ENCODE measurements at places on chromosomes 5 and 9.
A peak's percentile ranks its signal among the peaks of the same experiment; 100 is the strongest.

DNA sequence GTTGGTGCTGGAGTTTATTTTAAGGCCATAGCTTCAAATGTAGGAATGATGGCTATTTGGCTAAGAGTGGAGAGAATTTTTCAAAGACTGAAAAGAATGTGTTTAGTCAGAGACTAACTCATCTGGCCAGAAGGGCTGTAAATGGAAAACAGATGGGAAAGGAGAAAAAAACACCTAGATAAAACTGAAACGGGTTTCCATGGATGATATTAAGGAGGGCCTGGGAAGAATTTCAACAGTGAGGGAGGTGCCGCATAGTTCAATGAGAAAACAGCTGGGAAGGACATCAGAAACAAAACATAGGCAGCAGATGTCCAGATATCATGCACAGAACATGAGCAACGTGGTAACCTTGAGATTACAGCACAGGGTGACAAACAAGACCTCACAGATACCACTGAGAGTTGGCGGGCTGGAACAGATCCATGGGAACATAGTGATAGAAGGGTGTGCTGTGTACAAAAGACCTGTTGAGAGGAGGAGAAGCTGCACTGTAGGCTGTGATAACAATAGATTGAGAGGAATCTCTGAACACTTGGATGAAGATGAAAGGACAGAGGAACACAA lies 31.2 kb upstream of the RAD23B start:
- no peak for DNase-seq

GRCh38 chr5:94748212-94748611 lies 129.7 kb downstream of the SLF1 start:
- no peak for DNase-seq

GRCh38 chr5:95821110-95822021 lies 1.2 kb downstream of the GLRX start:
- no peak for DNase-seq

GRCh38 chr9:108743416-108743815 lies 112.4 kb downstream of the ACTL7B start:
- DNase-seq: no peak

GRCh38 chr5:2755681-2756171 lies 4.2 kb upstream of the IRX2 start:
- DNase-seq: no peak

GRCh38 chr9:131692612-131693562 lies 47.0 kb downstream of the RAPGEF1 start:
- DNase-seq: no peak

- DNase-seq: no peak
These were observed 41.0 kb downstream of the AOPEP start for GRCh38 chr9:94767331-94768072.

DNA sequence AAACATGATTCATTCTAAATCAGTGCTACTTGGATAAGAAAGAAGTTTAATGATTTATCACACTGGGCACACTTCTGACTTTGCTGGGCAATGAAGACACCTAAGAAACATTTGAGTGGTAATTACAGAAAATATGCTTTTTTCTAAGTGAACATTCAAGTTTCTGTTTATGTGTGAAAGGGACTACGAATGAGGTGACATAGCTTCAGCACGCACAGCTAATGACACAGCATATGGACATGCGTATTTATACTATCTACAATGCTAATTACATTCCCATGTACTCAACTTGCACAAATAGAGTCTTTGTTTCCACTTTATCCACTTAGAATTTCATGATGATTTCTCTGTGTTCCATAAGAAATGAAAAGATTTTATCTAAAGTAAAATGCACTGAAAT lies 40.6 kb downstream of the FREM1 start:
- no peak for DNase-seq

DNA sequence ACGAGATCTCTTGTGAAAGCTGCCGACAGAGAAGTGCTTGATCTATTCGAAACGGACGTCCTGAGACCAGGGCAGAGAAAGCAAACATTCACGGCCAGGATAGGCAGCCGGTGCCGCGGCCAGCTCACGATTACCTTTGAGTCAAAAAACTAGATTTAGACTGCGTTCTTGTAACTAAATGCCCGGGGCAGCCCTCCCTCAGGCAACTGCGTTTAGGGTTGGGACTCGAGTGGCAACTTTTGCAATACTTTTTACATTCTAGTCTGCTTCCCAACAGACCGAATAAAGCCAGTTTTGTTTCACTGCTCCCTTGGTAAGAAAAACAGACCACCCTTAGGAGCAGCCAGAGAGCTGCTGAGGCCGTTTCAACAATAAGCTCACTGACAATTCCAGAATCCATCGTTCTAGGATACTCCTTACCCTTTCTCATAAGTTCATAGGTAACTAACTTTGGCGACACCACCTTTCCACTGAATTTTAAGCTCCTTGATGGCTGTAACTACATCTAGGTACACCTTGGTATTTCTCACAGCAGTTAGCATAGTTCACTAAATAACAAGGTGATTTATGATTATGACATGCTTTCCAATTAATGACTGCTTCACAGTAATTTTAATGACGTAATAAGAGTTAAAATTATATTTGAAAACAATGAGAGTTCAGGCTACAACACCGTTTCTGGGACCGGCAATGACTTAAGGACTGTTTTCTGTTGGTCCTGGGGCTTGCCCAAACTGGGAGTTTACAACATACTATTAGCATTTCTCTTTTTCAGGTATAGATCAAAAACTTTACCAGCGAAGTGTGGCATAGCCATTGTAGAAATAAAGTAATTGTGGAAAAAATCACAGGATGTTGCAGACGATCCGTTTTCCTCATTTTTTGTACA lies 899 bp upstream of the RAPGEF6 start:
- no peak for DNase-seq

DNA sequence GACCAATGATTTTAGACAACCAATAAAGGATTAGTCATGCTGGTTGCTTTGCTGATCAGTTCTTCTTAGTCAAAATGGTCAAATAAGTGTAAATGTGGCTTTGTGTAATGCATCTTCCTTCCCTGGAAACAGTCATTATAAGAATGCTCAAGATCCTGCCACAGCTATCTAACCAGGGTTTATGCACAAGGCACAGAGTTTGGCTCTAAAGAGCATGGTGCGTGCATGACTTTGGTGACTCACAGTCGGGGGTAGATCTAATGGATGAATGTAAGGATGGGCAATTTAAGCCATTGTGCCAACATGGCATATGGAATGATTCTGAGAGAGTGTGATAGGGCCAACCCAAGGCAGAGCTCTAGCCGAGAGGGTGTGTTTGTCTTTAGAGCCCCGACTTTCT lies 6.5 kb downstream of the LIX1 start:
- no peak for DNase-seq

DNA sequence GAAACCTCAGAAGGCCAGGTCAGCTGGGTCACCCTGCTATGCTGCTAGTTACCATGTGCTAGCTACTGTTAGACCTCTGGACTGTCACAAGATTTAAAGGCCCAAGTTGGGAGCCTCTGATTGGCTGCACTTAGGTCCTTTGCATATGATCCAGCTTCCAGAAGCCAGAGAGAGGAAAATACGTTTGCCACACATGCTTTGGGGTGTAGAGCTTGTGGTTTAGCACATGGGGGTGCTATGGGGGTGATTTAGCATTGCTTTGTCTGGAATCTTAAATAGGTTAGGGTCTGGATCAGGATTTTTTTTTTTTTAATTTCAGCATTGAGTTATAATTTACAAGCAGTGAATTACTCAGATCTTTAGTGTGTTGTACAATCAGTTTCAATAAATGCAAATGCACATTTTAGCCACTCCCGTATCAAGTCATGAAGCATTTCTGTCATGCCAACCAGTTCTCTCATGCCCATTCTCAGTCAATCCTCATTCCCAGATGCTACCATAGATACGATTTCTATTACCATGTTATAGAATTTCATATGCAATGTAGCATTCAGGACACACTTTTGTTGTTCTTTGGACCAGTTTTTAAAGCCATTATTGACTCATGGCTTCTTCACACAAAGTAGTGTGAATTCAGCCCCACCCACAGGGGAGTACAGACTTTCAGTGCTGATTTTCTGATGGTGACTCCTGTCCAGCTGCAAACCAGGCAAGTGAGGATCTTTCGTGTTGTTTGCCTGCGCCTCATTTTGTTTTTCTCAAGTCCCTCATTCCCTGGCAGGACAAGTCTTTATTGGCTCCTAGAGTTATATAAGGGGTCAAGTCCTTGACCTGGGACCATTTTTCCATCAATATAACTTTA lies 250.4 kb downstream of the LRRC70 start:
- DNase-seq: no peak

GRCh38 chr9:34606905-34607304 lies 5.0 kb downstream of the RPP25L start:
- no peak for DNase-seq

DNA sequence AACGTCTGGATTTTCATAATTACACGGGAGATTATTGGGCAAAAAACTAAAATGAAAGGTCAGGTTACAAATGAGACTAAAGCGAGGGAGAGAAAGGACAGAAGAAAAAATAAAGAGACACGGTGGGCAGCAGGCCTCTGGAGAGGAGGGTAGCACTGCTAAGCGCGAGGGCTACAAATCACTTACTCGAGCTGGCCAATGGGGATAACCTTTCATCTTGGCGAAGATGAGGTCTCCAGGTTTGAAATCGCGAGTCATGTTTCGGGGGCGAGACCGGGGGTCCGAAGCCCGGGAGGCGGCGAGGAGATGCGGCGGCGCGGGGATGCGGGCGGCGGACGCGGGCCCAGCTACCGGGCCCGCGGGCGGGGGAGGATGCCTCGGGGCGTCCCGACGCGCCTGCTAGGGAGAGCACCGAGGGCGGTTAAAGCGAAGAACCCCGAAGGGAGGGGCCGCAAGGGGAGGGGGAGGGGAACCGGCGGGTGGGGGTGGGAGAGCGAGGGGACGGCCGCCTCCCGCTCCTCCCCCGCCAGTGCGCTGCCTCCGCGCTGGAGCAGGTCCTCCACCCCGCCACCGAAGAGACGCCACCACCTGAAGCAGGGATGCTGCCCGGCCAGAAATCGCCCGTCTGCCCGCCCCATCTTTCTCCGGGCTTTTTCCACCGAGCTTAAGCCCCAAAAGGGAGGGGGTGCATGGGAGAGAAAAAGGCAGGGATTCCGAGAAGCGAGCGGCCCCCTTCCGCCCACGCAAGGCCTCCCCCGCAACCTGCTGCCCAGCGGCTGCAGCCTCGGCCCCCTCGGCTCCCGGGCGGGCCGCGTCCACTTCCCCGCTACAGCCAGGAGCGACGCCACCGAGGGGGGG lies 610 bp downstream of the PSIP1 start:
- peak; percentile 29 for DNase-seq

DNA sequence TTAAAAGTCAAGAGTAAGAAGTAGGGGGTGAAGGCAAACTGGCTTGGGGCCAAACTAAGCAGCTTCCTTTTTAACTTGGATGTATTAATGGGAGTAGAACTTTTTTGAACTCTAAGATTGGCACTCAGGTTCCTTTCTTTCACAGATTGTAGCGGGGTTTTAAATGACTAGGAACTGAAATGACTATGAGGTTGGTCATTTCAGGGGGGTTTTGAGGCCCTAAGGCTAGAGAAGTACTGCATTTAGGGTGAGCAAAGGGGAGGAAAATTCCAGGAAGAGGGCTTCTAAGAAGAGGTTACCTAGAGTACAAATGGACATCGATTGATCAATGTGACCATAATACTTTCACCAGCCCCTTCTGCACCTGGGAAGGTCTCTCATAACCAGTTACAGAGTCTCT lies 381.8 kb downstream of the MLLT3 start:
- DNase-seq: no peak

- no peak for DNase-seq
These were observed 1.4 kb downstream of the NR6A1 start for GRCh38 chr9:124769549-124770358.

- no peak for DNase-seq
These were observed 69.5 kb upstream of the TAS2R1 start for GRCh38 chr5:9699681-9700080.

DNA sequence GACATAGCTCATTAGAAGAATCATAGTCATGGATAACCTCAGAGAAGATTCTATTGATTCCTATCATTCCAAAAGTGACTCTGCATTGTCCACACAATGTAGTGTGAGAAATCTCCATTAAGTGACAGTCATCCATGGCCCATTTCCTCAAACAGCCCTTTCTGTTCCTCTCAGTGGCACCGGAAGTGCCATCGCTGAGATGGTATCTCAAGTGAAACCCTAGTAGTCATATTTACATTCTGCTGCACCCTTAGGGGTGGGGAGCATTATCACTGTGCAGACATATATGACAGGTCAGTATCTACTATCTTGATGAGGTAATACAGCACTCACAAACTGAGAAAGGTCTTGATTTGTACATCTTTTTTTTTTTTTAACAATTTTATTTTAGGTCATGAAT lies 55.4 kb upstream of the MIER3 start:
- no peak for DNase-seq

DNA sequence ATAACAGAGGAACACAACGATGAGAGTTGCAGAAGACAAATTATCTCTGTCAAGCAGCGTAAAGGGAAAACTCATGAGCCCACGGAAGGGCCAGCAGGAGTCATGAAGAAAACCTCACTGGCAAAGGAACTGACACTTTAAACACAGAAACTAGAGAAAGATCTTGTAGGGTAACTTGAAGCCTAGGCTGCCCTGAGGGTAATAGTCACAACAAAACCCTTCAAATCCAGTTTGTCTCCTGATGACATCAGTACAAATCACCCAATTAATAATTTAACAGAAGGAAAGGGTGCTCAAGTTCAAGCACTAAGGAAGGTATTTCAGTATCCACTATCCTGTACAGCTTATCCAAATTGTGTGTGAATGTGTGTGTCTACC lies 549.1 kb downstream of the MTRR start:
- peak; percentile 10 for DNase-seq

GRCh38 chr9:134361843-134362414 lies 35.7 kb downstream of the RXRA start:
- DNase-seq: no peak

GRCh38 chr9:128920381-128921058 lies at the start of gene PHYHD1:
PHYHD1 (plus strand) TSS chr9:128920982; CDS start chr9:128922324, 1,342 bp downstream.
- DNase-seq: no peak

- DNase-seq: peak; percentile 37
These were observed 10.2 kb downstream of the KCNIP1 start for GRCh38 chr5:170513856-170514525.

DNA sequence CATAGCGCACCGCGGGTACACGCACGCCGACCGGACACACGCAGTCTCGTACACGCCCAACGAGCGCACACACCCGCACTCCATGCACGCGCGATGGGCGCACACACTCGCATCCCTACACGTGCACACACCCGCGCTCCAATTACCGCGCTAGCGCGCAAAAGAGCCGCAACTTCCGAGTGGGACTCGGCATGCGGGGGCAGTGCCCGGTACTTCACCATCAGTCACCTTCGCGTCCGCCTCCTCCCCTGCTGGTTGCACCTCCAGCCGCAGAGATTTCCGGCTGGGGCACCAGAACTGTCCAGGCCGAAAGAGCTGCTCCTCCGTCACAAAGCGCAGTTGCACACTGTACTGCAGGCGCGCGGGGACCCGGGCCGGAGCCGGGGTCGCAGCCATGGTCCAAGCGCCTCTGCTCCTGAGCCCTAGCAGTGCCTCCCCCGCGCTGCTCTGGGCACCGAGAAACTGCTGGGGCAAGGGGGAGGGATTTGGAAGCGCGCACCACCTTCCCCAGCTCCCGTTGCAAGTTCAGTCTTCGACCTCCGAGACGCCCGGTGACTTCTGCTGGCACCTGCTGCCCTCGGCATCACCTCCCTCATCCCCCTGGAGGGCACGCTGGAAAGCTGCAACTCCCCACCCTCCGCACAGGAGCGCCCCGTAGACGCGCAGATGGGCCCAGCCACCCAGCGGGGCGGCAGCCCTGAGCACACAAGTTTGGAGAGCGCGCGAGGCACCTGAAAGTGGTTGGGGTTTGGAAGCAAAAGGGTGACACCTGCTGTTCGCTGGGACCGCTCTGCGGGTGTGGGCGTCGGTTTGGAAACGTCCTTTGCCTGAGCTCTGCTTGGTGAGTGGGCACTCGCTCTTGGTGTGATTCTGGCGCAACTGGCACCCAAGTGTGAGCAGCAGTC lies 337.4 kb upstream of the PUM3 start:
- DNase-seq: peak; percentile 56

Data from DMS79 (cell line).